ENCODE measurements at places on chromosomes 12 and 14.

GRCh38 chr12:84986586-84986985 is 49.5 kb downstream of the TSPAN19 start:
- peak; percentile 45 for DNase-seq

DNA sequence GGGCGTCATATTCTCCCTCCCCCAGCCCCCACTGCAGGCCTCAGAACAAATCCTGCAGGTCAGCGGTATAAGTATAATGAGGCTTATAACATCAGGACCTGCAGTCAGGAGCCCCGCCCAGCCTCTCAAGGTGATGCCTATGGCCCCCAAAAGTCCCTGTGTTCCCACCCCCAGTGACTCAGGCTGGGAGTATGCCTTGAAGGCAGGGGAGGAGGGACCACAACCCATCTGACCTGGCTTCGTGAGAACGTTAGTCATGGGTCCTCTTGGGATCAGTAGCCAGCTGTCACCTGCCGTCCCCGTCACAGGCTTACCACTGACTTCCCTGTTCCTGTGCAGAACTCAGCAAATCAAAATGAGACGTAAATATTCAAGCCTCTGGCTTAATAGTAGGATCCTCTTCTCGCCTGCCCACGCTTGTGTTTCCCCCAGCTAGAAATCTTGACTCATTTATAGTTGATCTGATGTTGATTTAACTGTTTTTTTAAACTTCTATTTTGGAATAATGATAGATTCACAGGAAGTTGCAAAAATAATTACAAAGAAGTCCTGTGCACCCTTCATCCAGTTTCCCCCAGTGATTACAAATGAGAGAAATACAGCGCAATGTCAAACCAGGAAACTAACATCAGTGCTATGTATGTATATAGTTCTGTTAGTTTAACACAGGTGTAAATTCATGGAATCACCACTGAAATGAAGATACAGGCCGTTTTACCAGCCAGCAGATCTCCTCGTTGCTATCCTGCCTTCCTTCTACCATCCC is 107.5 kb downstream of the ADGRD1 start:
- DNase-seq = no peak

GRCh38 chr12:110256780-110257431 is 24.1 kb upstream of the ATP2A2 start:
- DNase-seq = no peak

DNA sequence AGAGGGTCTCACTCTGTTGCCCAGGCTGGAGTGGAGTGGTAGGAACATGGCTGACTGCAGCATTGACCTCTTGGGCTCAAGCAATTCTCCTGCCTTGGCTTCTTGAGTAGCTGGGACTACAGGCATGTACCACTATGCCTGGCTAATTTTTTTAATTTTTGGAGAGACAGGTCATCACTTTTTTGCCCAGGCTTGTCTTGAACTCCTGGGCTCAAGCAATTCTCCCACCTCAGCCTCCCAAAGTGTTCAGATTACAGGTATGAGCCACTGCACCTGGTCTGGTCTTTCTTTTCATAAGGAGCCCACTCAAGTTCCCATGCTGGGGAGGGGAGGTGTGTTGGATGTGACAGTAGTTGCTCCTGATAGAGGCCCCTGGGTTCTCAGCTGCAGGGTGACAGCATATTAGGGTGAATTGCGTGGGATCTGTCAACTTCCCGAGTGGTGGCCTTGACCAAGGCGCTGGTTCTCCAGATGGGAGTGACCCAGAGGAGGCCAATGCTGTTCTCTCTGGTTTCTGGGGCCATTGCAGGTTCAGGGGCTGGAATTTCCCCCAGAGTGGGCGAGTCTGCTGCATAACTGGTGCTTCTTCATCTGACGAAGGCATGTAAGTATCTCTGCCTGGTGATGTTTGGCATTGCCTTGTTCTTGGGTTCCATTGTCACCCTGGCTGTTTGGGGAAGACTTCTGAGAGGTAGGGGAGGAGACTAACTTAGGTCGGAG is 52.4 kb upstream of the ESRRB start:
- no peak for DNase-seq

- no peak for DNase-seq
These were observed 51.4 kb downstream of the CLMN start for GRCh38 chr14:95268350-95268749.

DNA sequence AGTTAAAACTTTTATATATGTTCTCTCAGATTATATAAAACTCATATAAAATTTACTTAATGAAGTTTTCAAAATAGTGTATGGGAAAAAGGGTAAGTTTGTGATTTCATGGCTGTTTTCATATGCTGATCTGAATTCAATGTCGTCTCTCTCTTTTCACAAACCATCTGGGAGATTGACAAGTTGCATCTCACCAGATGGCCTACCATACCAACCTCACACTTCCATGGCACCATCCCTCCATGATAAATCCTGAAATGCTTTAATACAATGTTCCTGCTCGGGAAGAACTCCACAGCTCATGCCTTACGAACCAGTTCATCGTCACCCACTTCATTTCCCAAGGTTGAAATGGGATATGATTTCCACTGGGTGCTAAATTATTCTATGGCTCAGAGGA is 22.3 kb downstream of the PTPRO start:
- DNase-seq = no peak

DNA sequence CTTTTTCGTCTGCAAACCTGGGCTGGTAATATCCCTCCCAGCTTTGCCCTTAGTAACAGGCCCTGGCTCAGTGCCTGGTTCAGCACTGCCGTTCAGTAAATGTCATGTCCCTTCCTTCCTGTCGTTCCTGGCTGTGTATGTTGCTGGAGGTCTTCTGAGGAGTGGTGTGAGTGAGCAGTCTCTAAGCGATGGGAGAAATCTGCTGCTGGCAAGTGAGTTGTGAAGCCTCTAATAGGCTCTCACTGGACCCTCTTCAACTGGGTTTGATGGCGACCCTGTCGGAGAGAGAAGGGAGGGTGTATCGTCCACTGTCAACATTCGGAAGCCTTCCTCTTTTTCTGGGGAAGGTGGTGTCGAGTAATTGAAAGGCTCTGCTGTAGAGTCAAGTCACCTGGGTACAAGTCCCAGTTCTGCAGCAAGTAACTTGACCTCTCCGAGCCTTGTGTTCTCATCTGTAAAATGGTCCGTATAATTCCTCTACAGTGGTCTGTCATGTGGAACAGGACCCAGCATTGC is 62.8 kb downstream of the HRK start:
- DNase-seq = no peak

DNA sequence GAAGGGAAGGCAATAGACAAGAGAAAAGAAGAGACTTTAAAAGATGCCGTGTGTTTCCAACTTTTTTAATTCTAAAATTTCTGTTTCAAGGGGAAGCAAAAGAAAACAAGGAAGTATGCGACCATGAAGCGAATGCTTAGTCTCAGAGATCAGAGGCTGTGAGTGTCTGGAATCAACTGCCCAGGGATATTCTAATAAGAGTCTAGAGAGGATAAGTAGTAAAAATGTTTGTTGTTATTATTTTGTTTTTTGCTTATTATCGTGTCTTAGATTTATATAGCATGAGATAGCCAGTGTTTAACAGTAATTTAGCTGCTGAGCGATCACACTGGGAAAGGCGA is 421 bp downstream of the FCF1 start:
- no peak for DNase-seq

DNA sequence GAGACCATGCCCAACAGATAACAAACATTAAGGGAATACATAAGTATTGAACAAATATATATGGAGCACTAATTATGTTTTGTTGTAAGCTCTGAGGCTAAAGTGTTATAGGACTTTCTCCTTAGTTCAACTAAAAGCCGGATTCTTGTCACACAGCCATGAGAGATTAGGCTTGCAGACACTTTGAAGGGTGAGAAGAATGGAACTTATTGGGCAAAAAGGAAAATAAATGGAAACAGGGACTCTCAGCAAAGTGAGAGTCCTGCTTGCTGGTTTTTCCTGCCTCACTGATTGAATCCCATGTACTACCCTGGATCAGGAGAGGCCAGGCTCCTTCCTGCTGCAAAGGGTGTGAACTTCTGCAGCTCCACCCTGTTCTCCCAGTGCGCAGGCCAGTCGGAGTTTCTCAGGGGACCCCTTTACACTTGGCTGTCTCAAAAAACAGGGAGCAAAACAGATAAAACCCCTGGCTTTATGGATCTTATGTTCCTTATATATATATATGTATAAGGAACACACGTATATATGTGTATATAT is 77.1 kb upstream of the FUT8 start:
- no peak for DNase-seq

GRCh38 chr12:1213205-1213604 is 222.2 kb downstream of the ERC1 start:
- DNase-seq = no peak

DNA sequence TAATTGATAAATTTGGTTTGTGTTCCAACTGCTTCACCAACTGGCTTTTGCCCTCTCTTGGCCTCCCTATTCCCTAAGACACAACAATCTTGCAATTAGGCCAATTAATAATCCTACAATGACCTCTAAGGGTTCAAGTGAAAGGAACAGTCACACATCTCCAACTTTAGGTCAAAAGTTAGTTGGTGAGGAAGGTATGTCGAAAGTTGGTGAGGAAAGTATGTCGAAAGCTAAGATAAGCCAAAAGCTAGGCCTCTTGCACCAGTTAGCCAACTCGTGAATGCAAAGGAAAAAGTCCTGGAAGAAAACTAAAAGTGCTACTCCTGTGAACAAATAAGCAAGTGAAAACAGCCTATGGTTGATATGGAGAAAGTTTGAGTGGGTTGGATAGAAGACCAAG is 32.6 kb downstream of the EGLN3 start:
- no peak for DNase-seq

- DNase-seq = no peak
These were observed 61.1 kb upstream of the DLK1 start for GRCh38 chr14:100665511-100666032.

DNA sequence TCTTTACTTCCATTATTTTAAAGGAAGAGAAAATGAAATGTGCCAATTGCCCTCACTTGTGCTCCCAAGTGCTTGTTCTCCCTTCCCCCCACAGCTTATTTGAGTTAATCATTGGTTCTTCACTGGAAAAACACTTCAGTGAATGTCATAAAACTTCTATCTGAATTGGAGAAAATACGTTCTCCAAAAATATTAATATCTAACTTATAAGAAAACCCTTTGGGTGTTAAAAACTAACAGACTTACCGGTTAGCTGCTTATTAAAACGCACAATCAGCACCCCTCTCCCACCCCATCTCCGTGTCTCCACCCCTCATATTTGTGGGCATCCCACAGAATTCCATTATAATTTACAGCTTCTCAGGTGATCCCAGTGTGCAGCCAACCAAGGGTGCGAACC is 31.7 kb downstream of the PLEKHA5 start:
- DNase-seq = no peak

DNA sequence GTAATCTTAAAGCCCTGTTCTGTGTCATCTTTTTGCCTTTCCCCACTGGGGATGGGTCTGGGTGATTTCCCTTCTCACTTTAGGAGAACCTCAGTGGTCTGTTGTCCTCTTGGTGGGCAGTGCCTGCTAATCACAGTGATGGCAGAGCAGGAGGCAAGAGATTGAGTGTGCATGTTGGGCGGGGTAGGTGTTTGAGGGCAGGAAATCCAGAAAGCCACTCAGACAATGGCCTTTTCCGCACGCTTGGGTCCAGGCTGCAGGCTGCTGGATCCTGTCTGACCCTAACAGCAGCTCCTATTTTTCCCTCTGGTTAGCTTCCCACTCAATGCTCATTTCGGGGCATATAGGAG is 13.7 kb upstream of the ITGA5 start:
- DNase-seq = no peak

DNA sequence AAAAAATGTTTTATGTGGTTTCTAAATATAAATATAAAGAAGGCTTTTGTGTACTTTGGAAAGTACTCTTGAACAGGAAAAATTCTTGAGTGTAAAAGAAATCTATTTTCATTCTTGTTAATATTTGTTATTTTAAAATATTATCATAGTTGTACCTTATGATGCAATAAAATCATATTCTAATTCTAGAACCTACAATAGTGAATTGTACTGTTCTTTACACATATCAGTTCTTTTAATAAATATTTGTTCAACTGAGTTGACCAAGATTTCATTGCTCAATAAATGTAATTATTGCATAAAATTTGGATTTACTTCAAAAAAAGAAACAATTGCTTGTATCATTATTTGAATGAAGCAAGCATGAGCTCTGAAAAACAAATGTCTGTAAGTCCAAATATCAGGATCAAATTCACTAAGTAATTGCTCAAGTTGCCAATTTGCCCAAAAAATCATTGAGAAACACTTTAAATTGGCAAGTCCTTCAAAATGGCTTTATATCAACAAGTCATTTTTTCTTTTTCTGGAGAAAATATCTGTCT is 191.6 kb upstream of the SLC16A7 start:
- no peak for DNase-seq

GRCh38 chr14:33617154-33617553 is 333.7 kb downstream of the EGLN3 start:
- DNase-seq = no peak

DNA sequence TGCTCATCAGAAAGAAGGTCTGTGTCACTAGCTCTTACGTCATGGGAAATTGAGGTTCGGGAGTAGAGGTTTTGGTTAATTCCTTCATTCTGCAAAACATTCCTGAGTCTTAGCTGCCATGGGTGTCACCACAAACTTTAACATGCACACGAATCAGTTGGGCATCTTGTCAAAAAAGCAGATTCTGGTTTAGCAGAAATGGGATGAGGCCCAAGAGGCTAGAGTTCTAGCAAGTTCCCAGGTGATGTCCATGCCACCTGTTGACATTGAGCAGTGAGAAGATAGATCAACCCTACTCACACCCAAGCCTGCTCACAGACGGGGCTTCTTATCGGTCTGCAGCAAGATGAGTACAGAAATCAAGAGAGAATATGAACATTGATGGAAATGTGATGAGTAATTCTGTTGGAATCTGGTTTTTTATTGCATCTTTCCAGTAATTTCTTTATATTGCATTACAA is 11.7 kb upstream of the RIN3 start:
- no peak for DNase-seq

- DNase-seq = no peak
These were observed 129.9 kb upstream of the FBXO33 start for GRCh38 chr14:39562175-39562574.

- no peak for DNase-seq
These were observed 93.7 kb downstream of the B4GALNT3 start for GRCh38 chr12:553216-554000.

GRCh38 chr12:8466241-8466640 is 10.5 kb downstream of the CLEC6A start:
- no peak for DNase-seq

DNA sequence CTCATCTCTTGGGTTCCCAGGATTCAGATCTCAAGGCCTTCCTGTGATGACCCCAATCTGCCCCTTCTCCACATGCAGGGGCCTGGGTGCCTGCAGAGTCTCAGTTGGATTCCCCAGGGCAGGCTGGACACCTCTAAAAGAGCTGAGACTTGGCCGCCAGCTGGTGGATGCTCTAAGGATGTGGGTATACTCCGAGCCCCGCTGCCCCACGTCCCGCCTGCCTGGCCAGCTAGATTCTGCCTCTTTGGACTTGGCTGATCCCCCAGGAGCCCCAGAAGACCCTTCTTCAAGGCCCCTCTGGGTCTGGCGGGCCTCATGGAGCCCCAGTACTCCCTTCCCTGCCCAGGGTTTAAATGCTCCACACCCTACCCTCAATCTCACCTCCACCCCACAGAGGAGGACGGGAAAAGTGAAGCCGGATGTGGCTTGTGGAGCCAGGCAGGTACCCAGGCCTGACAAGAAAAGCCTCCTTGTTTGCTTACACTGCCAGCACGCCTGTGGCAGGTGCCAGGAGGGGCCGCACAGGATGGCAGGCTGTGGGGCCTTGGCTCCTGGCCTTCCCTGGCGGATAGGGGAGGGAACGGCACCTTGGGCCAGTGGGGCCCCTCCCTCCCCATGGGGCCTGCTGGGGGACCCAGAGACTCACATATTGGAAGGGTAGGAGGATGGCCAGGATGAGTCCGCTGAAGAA is 15.1 kb downstream of the FAIM2 start:
- peak; percentile 68 for DNase-seq
